ENCODE measurements at places on chromosomes 2 and 18. TPM values are rescaled to one million over a fixed set of nuclear protein-coding genes. Genes with fewer than 3 reads are reported as not detected.

DNA sequence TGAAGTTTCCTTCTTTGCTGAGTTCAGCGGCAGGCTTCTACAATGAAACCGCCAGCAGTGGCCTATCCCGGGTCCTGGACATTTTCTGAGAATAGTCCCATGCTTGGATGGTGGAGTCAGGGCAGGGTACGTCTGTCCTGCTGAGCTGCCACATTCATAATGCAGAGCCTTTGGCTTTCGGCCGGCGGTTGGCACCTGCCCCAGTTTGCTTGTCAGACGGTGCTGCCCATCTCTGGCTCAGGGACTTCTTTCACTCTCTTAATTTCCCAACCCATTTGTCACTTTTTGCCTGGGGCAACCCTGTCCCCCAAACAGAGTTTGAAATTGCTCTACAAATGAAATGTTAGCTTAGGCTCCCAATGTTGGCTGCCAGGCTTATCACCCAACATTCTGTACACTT lies 57.2 kb downstream of the SOX11 start:
- DNase-seq, result no peak

GRCh38 chr2:50649626-50650402 lies 382.1 kb downstream of the NRXN1 start:
- no peak for DNase-seq

Gene LRRTM1
- not detected for total RNA-seq

Gene VIT
- total RNA-seq, result not detected

Gene PSMA8
- 0.93 TPM for total RNA-seq

DNA sequence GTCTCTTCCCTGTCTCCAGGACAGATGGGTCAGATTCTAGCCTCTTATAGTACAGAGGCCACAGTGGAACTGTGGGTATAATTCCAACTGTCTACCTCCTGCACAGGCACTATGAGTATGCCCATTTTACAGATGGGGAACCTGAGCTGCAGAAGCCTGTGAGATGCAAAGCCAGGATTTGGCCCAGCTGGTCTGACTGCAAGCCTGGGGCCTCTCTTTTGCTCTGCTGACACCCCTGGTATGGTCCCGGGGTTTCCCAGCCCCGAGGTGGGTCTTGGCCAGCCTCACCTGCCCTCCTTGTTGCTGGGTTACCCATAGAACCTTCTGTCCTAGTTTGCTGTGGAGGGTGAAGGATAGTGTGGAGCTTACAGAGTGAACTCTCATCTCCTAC lies 9.8 kb downstream of the HS6ST1 start:
- no peak for DNase-seq

DNA sequence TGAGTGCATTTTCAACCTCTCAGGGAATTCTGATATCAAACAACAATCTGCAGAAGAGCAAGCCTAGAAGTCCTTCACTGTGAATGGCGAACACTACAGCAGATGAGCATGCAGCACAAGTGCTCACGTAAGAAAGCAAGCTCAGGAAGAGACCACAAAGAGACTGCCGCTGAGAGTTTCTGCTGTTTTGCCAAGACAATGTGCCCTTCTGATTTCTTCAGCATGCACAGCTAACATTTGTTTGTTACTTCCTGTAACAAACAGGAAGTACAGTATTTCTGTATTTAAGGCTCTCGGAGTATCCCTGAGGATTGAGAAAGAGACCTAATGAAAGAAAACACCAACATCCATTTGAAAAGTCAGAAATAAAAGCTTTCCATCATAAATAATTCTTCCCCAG lies 45.9 kb downstream of the MBOAT2 start:
- no peak for DNase-seq

DNA sequence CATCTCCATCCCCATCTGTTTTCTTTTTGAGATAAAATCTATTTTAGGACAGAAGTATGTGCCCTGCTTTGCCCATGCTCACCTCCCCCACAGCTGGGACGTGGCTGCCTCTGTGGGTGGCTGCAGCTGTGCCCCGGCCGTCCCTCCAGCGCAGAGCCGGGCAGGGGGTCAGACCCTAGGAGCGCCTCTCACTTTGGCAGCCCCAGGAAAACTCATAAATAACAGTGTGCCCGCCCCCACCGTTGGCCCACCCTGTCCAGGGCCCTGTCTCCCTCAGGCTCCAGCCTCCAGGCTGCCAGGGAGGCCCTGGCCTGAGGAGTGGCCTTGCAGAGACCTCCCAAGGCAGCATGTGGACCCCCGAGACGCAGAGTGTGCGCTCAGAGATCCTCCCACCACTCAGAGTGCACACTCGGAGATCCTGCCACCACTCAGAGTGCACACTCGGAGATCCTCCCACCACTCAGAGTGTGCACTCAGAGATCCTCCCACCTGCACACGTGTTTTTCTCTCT lies 178.1 kb downstream of the TWIST2 start:
- DNase-seq, result no peak

- no peak for DNase-seq
Observed at GRCh38 chr2:149908726-149909683, 321.4 kb upstream of the MMADHC start.

Gene ALPG
- not detected for total RNA-seq

Gene HAT1
- total RNA-seq, result 77.1 TPM

Gene ADAM23
- 0.05 TPM for total RNA-seq

GRCh38 chr2:140747665-140748064 lies 1383.2 kb downstream of the LRP1B start:
- no peak for DNase-seq

Gene RAB17
- total RNA-seq, result not detected

GRCh38 chr2:102101849-102102635 lies 40.5 kb upstream of the IL1R1 start:
- no peak for DNase-seq

DNA sequence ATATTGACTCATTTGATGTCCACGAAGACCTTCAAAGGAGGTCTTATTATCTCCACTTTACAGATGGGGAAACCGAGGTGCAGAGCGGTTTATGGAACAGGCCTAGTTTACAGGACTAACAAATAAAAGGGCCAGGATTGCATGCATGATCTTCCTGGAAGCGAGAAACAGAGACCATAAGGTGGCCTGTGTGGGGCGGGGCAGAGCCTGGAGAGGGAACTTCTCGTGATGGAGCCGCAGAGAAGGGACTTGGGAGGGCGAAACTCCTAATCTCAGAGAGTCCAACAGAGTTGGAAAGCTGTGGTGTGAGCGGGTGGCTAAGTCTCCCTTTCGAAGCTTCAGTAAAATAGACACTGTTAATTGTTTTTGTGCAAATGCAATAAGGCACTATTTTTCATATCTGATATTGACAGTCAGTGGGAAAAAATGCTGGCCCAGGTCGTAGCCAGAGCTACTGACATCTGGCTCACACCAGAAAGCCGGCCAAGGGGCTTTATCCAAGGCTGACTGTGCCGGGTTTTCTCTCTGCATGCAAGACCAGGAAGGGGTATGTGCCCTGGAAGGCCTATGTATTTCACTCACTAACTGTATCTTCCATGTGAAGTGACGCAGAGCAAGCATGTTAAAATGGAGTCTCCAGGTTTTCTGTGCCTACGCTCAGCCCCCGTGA lies 4.5 kb downstream of the INPP5D start:
- no peak for DNase-seq

DNA sequence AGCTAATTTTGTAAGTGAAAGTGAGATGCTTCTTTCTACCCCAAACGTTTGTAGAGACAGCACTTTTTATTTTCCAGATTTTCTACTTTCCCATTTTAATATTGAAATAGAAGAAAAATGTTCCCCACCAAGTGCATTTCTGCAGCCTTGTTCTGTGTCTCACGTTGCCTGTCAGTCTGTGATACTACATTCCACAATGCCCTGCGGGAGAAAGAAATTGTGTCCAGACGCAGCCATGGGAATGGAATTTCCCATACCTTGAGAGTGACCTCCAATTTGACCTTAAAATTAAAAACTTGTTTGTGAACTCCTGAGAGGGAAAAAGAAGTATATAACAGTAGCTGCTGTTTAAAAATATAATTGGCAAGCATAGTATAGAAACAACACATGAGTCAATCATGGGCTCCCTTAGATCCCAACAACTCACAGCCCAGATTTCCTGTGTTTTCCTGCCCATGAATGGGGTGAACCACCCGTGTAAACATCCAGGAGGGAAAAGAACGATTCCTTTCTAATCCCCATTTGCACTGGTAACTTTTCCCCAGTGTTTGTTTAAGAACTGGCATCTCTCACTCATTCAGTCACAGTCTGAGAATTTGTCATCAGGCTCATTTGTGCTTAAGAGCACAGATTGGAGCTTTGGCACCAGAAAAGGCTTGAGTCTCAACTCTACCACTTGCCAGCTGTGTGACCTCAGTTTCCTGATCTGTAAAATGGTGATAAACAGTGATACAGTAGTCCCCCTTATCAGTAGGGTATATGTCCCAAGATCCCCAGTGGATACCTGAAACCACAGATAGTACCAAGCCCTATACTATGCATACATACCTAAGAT lies 166.1 kb upstream of the ZNF521 start:
- no peak for DNase-seq

GRCh38 chr2:240958366-240959213 lies 39.8 kb upstream of the SNED1 start:
- DNase-seq, result no peak

Gene TUBA3E
- total RNA-seq, result not detected

Data from activated CD4-positive, alpha-beta T cell treated with anti-CD3 and anti-CD28 coated beads, Interleukin-2, amount 10 ng/mL, durations not matched to agents 24 days and 14 days (primary cell).